Activated CD8-positive, alpha-beta memory T cell treated with anti-CD3 and anti-CD28 coated beads, Interleukin-2, amount 50 U/mL, for 4 hours (primary cell): ENCODE measurements at places on chromosomes 3 and 15.

GRCh38 chr3:106120356-106120755 is 251.5 kb upstream of the CBLB start:
- DNase-seq: no peak

GRCh38 chr3:53225651-53226050 is 30.2 kb downstream of the TKT start:
- DNase-seq: no peak

- DNase-seq: no peak
Observed at GRCh38 chr3:22372292-22373062, 621.5 kb upstream of the ZNF385D start.

- DNase-seq: no peak
Observed at GRCh38 chr15:71386448-71387236, 271.4 kb downstream of the THSD4 start.

GRCh38 chr3:37441689-37442088 is 267.3 kb upstream of the LRRFIP2 start:
- no peak for DNase-seq

DNA sequence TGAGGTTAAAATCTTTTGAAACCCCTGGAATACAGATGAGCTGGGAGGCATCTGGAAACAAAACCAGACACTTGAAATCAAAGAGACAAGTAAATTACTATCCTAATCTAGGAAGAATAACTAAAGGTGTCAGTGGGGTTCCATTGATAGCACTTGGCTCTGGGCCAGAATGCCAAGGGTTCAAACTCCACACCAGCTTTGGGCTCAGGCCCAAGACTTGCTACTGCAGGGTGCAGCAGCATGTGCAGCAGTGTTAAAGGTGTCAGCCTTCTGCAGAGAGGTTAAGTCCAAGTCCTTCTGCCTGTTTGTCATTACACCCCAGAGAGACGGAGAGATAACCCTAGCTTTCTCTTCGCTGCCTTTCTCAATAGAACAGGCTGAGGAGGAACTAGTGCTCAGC is 273.9 kb downstream of the TIGIT start:
- no peak for DNase-seq

DNA sequence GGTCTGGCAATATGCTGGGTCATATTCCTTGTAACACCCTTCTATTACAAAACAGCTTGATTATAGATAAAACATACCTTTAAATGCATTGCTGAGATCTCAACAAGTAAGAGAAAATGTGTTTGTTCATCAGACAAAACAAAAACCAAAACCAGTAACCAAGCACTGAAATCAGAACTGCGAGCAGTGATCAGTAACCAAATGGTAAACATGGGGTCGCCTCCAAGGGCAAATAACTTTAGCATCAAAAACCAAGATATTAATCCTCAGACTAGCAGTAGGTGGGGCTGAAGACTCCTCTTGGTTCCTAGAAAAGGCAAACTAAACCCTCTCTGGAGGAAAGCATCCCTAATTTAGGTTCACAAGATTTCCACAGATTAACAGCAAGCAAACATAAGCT is 6.6 kb upstream of the HESX1 start:
- no peak for DNase-seq

DNA sequence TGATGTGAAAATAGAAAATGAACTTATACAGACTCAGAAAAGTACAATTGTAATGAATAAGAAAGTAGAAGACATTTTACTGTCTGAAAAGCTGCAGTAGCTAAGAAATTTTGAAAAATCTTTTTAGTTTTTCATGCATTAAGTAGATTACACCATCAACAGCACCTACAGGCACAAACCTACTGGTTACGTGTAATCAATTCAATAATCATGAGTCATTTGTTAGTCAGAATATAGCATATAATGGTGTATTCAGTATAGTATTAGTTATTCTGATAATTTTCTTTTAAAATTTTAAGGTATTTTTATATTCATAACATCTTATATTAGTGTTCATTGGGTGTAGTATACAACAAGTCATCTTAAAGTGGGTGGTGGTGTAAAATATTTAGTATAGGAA is 550.5 kb upstream of the GBE1 start:
- no peak for DNase-seq
